GM03348 (cell line): ENCODE measurements at places on chromosomes 11 and 22.

- DNase-seq = no peak
Observed at GRCh38 chr11:108938604-108939003, 273.7 kb downstream of the DDX10 start.

- no peak for DNase-seq
Observed at GRCh38 chr11:112584672-112585071, 324.0 kb upstream of the PLET1 start.

- peak; percentile 68 for DNase-seq
Observed at GRCh38 chr11:61777234-61778090, 14.9 kb downstream of the TMEM258 start.

GRCh38 chr11:67366546-67366945 is 6.9 kb downstream of the CLCF1 start:
- no peak for DNase-seq

GRCh38 chr11:107953446-107953845 is 25.2 kb downstream of the RAB39A start:
- DNase-seq = no peak

DNA sequence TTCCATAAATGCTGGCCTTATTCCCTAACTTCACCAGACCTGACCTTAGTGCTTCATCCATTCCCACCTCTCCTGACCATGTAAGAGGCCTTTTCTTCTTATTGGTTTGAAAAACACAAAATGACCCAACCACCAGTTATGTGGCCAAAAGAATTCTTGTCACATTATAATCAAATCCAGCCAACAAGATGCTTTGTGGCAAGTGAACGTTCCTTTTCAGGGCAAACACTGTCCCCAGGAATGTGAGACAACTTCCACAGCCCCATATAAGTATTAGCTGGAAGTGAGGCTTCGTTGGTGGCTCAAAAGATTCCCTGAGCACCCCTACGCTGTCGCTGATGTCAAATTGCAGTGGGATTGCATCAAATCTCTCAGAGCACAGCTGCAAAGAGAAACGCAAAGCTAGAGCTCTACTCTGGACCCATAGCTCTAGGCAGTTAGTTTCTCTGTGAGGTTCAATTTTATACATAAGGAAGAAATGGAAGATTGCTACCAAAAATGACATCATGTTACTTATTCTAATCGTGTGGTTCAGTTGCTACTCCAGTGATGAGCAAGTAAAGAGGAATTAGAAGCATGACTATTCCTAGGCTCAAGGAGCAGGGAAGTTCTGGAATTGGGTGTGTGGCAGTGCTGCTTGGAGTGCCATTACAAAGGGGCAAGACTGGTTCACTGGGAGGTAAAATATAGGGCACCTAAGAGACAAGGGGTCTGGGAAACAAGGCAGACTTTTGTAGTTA is 26.1 kb downstream of the GLYATL1 start:
- DNase-seq = peak; percentile 63

DNA sequence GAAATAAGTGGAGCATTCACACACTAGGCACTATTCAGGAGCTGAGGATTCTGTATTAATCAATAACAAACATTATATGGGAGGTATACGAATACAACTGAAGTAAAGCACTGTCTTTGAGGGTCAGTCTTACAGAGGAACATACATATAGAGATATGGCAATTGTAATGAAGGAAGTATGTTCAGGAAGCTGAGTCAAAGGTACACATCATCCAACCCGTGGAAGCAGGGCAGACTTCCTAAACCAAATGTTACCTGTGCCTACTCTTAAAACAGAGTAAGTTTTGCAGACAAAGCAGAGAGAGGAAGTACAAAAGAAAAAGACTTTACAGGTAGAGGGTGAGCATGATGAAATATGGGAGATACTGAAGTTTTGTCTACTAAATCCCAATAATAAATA is 481.2 kb upstream of the ARHGAP42 start:
- DNase-seq = no peak

- DNase-seq = no peak
Observed at GRCh38 chr11:19580646-19581045, 132.0 kb upstream of the NAV2 start.
